Progenitor cell of endocrine pancreas (in vitro differentiated cells): ENCODE measurements at places on chromosomes 7 and 10. TPM values are rescaled to one million over a fixed set of nuclear protein-coding genes. Genes with fewer than 3 reads are reported as not detected.

Gene OR2A42
- total RNA-seq, result 0.20 TPM in 1 of 2 replicates, not detected in the other

GRCh38 chr7:55170335-55171069 lies 151.7 kb downstream of the EGFR start:
- no peaks in the 10 kb centered on the region for H3K27me3 ChIP-seq
- H3K4me1 ChIP-seq, result no peaks in the 10 kb centered on the region
- H3K36me3 ChIP-seq, result peaks cover 28% of the 10 kb centered on the region
- no peak overlapping the region for H3K4me3 ChIP-seq
- no peak for DNase-seq

DNA sequence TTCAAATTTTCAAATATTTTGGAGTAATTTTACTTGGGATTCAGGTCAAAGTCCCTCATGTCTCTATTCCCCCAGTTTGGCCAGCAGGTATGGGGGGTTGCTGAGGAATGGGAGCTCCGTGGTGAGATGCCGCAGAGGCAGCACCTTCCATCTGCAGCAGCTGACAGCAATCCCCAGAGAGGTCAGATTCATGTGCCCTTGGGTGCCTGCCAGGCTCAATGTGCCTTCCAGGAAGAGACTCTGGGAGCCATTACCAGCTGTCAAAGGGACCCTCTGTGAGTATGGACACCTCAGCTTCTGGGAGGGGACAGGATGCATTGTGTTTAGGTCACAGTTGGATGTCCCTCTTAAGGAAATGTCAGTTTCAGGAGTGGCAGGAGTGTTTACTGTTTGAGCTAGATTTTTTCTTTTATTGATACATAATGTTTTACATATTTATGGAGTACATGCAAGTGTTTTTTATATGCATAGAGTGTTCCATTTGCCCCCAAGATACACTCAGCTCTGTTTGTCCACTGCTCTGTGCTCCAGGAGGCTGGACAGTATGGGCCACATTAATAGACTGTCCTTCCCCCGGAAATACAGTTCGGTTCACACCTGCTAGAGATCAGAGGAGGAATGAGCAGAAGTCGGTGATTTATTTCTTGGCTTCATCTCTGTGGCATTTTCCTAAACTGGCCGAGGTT lies 75.3 kb upstream of the GRB10 start:
- no peaks in the 10 kb centered on the region for H3K36me3 ChIP-seq
- H3K4me3 ChIP-seq, result no peak overlapping the region

DNA sequence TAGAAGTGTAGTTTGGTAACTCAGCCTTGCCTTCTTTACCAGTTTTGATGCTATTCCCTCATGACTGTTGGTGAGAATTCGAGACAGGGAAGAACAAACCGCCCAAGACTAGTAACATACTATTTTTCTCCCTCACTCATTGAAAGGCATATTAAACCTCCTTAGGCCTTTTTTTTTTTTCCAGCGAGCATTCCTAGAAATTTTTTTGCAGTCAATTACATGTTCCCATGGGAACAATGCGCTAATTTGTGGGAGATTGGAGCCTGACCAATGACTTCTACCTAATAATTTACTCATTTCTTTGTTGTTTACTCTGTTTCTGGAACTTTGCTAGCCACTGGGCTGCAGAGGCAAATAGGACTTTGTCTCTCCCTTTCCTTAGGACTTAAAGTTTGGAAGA lies 6.0 kb downstream of the VPS50 start:
- H3K4me3 ChIP-seq, result no peak overlapping the region
- no peaks in the 10 kb centered on the region for H3K27me3 ChIP-seq
- peaks cover 4% of the 10 kb centered on the region for H3K4me1 ChIP-seq

DNA sequence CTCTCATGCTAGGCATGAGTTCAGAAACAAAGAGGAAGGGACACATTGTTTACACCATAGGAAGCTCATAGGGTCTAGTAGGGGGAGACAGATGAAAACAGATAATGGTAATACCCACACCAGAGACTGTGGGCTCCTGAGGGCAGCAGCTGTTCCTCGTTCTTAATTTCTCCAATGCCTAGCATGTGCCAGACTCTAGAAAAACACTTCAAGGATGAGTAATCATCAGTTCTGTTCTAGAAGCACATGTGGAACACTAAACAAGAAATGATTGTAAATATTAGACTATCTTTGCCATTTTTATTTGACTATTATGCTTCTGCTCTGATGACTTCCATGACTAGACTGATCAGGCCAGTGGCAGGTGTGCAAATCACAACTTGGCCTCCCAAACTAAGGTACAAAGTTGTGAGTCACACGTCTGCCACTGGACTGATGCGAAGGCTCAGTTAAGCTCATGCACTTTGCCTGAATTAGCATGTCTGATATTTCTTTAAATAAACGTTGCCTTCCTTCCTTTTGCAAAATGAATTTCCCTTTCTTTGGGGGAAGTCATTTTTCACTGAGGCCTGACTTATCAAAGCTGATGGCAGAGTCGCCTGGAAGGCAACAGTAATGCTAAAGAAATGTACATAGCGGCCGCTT lies 89.2 kb upstream of the FGL2 start:
- H3K27me3 ChIP-seq, result no peaks in the 10 kb centered on the region
- H3K36me3 ChIP-seq, result peaks cover 15% of the 10 kb centered on the region
- H3K4me3 ChIP-seq, result no peak overlapping the region
- DNase-seq, result no peak
- H3K4me1 ChIP-seq, result no peaks in the 10 kb centered on the region

DNA sequence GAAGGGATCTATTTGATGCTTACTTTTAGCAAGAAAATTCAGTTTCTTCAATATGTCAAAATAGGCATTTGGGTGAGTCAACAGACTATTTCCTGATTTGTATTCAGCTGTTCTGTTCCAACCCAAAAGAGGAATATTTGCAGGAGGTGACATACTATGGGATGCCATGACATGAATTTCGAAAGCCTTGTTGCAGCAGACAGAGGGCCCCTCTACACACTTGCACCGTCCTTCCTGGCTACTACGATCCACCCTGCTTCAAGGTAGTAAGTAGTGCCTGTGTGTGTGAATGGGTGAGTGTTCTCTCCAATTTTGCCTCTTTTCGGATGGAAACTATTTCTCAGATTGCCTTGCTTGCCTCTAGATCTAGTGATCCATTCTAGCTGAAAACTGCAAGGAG lies 413.0 kb upstream of the ADARB2 start:
- H3K36me3 ChIP-seq, result no peaks in the 10 kb centered on the region
- no peaks in the 10 kb centered on the region for H3K27me3 ChIP-seq
- peaks cover 14% of the 10 kb centered on the region for H3K4me1 ChIP-seq
- H3K4me3 ChIP-seq, result no peak overlapping the region

DNA sequence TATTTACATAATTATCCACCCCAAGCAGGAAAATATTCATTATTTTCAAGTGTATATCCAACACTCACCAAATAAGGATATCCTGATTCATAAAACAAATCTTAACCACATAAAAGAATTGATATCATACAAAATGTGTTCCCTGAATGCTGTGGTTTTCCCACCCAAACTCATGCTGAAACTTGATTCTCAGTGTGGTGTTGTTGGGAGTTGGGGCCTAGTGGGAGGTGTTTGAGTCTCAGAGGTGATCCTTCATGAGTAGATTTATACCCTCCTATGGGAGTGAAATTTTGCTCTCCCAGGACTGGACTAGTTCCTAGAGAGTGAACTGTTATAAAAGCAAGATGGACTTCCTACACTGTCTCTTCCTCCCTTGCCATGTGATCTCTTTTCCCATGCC lies 1028.3 kb downstream of the SORCS1 start:
- H3K4me1 ChIP-seq, result no peaks in the 10 kb centered on the region
- no peak overlapping the region for H3K27ac ChIP-seq
- no peak overlapping the region for H3K4me3 ChIP-seq
- no peaks in the 10 kb centered on the region for H3K27me3 ChIP-seq
- no peak for DNase-seq

Gene C10orf143
- total RNA-seq, result 3.6 and 3.7 TPM in 2 replicates

DNA sequence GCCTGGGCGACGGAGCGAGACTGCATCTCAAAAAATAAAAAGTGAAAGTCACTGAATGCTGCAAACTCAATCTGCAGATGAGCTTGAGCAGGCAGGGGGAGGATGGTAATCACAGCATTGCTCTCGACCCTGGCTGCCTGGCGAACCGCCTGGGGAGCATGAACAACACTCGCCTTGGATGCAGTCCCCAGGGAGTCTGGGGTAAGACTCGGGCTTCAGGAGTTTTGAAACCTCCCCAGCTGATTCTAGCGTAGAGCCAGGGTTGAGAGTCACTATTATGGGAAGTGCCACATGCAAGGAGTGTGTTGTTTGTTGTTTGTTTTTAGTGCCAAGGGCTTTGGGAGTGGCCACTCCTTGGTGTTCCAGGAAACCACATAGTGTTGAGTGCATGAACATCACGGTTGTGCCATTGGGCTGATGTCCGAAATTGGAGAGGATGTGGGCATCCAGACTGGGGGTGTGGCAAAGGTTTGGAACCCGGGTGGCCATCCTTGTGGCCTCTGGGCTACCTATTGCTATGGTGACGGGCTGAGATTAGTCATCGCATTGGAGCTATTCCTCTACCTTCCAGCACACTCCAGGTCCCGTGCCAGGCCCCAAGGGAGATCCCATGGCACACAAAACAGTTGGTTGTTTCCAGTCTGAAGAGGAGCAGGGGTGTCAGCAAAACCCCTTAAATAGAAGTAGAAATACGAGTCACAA lies 92.6 kb downstream of the RGS10 start:
- H3K4me1 ChIP-seq, result no peaks in the 10 kb centered on the region
- H3K27ac ChIP-seq, result no peak overlapping the region
- no peak for DNase-seq

GRCh38 chr10:86340176-86340990 lies 26.2 kb downstream of the GRID1 start:
- H3K27ac ChIP-seq, result no peak overlapping the region
- peaks cover 12% of the 10 kb centered on the region for H3K27me3 ChIP-seq
- H3K4me3 ChIP-seq, result no peak overlapping the region
- no peak for DNase-seq

Gene CLRN3
- 2.7 and 3.2 TPM in 2 replicates for total RNA-seq
